Skeletal muscle cell (primary cell): ENCODE measurements at places on chromosomes 4 and X.

DNA sequence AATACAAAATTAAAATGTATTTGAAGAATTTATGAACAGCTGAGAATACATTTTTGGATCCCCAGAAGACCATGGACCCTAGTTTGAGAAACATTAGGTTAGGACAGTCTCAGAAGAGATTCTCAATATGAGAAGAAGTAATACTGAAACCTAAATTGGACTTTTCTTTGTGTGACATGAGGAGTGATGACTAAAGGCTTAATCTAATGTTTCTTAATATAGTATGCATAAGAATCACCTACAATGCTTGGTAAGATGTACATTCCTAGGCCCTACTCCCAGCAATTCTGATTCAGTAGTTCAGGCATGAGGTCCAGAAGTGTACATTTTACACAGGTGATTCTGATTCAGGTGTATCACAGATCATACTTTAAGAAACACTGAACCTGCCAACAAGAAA, 31.6 kb upstream of the HUWE1 start:
- DNase-seq, result no peak

DNA sequence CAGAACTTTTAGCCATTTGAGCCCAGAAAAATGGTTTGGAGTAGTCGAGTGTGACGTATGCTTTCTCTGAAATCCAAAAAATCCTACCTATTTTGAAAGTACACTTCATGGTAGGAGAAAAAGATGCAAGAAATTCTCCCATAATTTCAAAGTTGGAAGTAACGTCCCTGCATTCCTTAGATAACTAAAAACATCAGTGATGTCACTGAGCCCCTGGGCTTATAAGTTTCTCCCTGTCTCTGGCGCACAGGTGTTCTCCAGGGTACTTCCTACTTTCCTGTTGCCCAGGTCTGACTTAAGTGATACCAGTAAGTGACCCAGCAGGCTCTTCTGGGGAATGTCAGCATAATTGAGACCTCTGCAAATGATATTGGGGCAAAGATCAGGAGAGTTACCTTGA, 90.5 kb upstream of the WDR1 start:
- DNase-seq, result no peak

- no peak for DNase-seq
Measured at GRCh38 chrX:13732246-13733067, 2.0 kb downstream of the TRAPPC2 start.

DNA sequence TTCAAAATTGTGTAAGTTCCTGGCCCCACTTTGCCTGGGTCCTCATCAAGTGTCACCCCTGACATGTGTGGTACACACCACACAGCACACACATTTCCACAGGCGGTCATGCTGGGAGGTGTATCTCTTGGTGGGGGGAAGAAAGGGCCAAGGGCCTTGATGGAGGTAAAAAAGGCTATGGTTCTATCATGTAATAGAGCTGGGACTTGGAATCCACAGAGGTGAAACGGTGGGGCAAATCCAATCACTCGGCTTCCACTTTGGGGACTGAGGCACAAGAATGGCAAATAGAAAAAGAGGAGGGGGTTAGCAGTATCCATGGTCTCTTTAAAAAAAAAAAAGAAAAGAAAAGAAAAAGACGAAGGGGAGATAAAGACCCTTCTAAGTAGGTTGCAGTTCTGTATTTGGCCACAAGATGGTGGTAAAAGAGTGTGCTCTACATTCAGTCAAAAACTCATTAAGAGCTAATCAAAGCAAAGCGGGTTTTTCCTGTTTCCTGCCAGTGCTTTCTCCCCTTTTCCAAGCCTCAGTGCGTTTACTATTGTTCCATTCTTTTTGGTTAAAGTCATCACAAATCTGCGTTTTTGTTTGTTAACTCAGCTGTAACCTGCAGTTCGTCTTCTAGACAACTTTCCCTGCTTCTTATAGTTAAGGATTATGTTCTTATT, 37.0 kb upstream of the ATP6AP2 start:
- no peak for DNase-seq

GRCh38 chrX:37912304-37912703, 64.9 kb upstream of the DYNLT3 start:
- no peak for DNase-seq

DNA sequence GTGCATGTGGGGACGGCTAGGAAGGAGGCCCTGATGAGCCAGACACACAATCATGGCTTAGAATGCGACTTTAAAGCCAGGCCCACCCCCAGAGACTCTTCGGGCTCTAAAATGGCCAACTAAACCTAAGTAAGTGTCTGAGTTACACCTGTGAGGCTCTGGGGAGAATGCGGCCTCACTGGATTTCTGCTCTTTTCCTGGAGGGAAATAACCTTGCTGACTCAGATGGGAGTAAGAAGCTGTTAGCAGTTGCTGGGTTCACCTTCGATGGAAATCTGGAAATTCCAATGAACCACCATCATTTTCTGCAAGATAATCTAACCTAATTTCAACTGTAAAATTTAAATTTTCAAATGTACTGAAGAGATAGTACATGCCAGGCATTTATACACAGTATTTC, 97.6 kb upstream of the MAML3 start:
- DNase-seq, result no peak

DNA sequence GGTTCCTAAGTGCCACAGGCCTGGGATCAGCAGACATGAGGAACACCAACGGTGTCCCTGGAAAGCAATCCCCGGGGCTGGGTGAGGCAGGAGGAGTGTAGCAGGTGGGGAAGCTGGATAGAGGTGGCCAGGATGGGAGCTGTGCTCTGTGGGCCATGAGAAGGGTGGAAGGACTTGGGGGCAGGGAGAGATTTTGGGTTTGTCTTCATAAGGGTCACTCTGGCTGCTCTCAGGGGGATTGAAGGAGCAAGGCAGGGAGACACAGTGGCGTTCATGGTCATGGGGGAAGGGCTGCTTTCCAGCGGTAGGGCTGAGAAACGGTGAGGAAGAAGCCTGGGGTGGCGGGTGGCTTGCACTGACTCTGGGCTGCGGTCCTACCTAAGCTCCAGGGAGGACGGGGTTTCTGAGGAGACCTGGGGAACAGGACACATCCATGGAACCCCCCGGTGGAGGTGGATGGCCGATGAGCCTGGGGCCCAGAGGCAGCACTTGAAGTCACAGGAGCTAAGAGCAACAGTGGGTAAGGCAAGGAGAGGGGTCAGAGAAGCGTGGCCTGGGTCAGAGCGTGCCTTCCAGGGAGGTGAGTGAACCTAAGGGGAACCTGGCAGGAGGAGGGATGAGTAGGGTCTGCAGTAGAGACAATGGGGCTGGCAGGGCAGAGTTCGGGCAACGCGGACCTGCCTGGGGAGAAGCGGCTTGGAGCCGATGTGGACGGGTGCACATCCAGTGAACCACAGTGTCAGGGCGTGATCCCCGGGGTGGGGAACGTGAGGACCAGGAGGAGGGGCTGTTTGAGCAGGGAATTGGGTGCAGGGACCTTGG, 12.4 kb upstream of the CTBP1 start:
- no peak for DNase-seq

DNA sequence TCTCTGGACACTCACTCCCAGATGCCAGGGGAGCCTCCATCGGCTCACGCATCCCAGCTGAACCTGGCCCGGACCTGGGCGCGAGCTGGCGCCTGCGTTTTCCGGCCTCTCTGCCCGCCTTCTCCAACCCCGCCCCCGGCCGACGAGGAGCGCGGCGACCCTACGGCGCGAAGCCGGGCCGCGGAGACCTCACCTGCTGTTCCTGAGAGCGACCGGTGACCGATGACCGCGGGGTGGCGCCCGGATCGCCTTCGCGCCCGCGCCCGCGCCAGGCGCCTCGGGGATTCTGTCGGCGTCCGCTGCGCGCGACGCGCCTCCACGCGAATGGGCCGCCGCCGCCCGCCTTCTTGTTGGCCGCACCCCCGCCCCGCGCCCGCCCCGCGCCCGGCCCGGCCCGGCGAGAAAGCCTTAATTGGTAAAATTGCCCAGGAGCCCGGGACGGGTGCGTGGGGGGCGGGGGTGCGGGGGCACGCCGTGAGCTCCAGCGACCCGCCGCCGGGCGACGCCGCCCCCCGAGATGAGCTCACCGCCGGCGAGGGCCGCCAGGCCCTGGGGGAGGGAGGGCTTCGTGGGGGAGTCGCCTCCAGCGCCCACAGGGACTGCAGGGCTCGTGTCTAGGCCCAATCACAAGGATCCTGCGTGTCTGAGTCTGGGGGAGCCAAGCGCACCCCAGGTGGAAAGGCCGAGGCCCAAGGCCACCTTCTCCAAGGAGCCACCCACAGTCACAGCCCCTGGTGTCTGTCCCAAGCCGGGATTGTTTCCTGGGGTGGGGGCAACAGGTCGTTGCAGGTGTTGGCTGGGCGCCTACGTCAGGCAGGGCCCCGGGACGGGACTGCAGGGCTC, at the start of gene FLNA:
Gene FLNA, minus strand, starts transcription at position 322 of the 843 bp plus-strand sequence. CDS start 3,389 bp downstream, outside the sequence.
- no peak for DNase-seq

DNA sequence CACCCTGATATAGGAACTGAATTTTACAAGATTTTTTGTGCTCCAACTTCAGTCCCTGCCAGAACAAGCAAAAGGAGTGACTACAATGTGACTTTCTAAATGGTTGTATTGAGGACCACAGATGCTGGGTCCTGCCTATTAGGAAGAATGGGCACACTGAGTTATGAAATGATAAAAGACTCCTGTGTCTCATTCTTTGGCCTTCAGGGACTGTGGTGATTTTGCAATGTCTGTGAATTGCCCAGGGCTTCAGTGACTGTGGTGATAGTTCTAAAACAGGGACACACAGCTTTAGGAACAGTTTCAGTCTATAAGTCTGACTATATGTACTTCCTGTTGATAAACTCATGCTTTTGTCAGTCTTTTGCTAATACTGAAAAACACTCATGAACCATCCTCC, 210.2 kb downstream of the DMD start:
- DNase-seq, result no peak

GRCh38 chr4:118206627-118207026, 146.2 kb downstream of the PRSS12 start:
- no peak for DNase-seq

GRCh38 chr4:186096681-186097165, 7.8 kb upstream of the FAM149A start:
- DNase-seq, result no peak

DNA sequence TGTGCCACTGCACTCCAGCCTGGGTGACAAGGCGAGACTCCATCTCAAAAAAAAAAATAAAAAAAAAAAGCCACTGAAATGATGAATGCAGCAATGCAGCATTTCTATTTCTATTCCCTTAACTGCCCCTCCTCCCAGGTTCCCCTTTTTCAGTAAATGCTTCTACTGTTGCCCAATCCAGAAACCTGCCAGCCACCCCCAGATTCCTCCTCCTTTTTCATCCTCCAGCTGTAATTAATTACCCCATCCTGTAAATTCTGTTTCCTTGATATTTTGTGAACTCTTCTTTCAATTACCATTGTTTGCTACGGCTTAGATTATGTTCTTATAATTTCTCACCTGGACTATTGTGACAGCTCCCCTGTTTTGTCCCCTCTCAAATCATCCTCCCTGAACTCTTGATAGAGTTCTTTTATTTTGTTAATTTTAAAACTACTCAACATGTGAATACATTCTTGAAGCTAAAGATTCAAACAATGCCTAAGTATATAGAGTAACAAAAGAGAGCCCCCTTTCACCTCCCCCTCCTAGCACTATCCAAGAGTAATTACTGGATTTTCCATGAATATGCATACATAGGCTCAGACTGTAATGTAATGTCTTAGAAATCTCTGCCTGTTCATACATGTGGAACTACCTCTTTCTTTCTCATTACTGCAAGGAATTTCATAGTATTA, 140.6 kb upstream of the GPC4 start:
- no peak for DNase-seq

- DNase-seq, result no peak
Measured at GRCh38 chr4:121070274-121070673, 2.1 kb downstream of the NDNF start.

- peak; percentile 15 for DNase-seq
Measured at GRCh38 chr4:184306949-184307348, 89.3 kb upstream of the ENPP6 start.

- DNase-seq, result no peak
Measured at GRCh38 chr4:101833480-101833879, 43.0 kb downstream of the BANK1 start.

DNA sequence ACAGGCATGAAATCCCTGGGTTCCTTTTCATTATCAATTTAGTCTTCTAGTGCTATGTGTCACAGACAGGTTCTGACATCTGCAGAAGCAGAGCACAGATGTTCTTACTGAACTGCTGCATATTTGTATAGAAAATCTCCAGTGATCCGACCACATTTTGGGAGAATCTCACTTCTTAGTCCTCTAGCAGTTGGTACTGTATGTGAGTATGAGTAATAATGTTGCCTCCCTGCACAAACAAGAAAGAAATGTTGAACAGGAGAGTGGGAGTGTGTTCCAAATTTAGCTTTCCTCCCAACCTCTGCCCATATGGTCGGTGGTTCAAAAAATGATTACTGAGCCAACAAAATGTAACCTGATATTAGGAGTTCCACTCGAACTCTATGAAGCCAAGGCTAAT, 165.3 kb upstream of the GPC4 start:
- DNase-seq, result peak; percentile 24

GRCh38 chr4:41142376-41143310, 71.7 kb downstream of the APBB2 start:
- DNase-seq, result peak; percentile 53

GRCh38 chrX:23890933-23891332, 16.8 kb downstream of the APOO start:
- DNase-seq, result no peak

DNA sequence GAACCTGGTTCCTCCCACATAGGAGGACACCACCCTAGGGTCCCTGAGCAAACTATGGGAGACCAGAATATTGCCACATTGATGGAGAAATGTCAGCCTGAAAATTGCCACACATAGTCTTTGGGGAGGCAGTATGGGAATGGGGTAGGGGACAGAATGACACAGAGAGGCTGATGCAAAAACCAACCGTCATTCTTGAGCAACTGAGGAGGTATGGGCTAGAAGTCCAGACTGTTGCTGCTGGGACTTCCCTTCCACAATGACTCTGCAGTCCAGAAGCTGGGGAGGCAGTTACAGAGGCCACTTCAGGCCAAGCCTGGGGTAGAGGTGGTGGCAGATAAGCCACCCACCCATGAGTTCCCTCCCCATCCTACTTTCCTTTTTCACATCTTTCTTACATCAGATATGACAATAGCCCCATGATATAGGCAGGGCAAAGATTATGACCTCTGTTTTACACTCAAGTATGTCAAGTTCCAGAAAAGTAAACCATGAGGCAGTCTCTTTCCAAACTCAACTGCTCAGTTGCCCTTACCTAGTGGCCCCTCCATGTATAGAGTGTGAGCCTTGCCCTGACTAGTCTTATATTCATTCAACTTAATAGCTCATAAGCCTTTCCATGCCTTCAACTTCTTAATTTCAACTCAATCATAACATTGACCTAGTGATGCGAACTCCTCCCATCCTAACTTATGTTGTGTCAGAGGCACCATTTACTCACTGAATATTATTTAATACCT, 41.7 kb downstream of the VSIG4 start:
- DNase-seq, result no peak

DNA sequence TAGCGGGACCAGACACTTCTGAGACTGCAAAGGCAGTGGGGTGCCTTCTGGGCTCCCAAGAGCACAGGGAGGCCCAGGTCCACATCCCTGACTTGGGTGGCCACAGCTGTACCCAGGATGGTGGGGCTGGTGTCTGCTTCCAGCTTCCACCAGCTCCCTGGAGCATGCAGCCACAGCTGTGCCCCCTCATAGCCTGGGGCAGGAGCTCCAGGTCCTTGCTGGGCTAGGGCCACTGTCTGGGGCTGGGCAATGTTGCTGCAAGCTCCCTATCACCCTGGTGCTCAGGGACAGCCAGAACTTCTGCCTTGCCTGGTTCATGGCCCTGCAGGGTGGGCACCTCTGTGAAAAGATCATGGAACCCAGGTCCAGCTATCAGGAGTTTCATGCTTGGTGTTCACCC, 673.9 kb downstream of the SH3BGRL start:
- DNase-seq, result no peak

- DNase-seq, result no peak
Measured at GRCh38 chrX:14939644-14940043, 66.4 kb downstream of the MOSPD2 start.
